ENCODE measurements at places on chromosomes 11 and 22.

DNA sequence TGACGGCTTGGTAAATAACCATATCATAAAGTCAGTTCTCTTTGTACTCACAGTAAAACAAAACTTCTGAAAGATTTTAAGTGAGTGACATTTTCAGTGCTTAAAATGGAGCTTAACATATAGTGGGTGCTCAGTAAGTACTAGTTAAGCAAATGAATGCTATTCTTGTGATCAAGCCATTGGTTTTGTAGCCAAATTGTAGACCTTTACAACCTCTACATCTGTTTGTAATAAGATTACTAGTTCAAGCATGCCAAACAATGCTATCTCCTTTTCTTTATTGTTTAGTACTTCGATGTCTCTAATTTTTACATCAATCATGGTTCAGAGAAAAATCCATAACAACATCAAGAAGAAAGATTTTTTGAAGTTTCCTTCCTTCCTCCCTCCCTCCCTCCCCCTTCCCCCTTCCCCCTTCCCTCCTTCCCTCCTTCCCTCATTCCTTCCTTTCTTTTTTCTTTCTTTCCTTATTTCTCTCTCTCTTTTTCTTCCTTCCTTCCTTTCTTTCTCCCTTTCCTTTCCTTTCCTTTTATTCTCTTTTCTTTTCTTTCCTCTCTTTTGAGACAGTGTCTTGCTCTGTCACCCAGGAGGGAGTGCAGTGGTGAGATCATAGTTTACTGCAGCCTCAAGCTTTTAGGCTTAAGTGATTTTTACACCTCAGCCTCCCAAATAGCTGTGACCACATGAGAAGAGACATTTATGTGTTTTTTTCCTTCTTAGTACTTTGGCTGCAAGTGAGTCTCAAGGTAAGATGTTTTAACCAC lies 5.7 kb upstream of the OR51B4 start:
- DNase-seq: no peak

DNA sequence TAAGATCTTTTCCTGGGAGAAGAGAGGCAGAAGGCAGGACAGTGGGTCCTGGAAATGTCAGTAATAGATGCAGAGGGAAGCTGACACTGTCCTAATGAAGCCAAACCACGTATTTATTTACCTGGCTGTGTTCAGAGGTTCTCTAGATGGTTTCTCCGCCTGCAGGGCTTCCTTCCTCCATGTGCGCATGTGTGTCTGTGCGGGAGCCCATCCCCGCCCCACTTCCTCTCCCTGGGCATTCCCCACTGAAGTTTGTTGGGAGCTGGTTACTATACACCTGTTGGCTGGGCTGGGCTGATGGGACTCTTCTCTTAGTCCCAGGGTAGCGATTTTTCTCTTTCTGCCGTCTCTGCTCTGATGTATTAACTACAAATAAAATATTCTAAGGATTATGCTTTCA lies 204.9 kb upstream of the TBCEL start:
- DNase-seq: no peak

DNA sequence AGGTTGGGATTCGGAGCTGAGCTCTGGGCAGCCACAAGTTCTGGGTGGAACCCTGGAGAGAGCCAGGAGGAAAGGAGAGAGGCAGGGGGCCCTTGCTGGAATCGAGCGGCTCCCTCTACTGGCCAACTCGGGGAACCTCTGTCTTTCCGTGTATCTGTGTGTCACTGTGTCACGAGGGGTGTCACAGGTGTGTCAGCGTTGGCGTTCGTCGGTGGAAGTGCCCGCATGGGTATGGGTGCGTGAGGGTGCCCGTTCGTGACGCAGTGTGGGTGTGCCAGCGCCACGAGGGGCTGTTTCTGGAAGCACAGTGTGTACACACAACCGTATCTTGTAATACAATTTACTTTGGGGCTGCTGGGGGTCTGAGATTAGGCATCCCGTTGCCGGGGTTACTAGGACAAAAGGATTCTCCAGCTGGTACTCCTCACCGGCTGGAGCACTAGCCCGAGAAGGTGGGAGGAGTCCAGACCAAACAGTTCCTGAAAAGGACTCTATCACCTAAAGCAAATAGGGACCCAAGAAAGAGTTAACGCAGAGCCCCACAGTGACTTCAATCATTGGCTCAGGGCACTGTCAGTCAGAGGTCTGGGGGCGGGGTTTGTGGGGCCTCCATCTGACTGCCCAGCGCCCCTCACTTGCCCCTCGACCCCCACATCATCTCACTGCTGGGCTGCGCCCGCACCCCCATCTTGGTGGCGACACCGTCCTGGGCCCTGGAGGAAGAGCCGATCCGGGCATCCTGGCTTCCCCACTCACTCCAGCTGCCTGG lies 2.6 kb upstream of the BCL9L start:
- peak; percentile 94 for DNase-seq

DNA sequence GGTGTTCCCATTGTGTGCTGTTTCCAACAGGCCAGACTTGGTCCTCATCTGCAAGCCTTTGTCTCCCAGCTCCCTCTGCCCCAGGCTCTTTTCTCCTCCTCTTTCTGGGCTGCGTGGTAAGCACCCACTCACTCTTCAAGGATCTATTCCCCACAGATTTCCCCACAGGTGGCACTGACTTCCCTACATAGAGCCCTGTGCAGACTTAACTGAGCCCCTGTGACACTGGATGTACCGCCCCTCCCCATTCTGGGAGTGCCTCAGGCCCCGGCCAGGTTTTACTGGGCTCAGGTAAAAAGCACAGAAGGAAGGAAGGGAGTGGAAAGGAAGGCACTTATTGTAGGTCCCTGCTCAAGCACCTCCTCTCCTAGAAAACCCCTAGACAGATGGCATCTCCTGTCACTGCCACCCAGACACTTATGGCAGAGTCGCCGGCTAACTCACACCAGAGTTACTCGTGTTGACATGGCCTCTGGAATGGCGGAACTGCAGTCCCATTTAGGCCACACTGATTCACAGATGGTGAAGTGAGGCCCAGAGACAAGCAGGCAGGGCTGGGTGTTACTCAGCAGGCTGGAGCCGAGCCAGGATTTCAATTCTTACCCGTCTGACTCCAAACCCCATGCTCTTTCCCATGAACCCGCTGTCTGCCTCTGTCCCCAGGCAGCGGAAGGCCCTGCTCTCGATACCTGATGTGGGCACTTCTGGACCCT lies 47.2 kb downstream of the LRRC32 start:
- DNase-seq: no peak

DNA sequence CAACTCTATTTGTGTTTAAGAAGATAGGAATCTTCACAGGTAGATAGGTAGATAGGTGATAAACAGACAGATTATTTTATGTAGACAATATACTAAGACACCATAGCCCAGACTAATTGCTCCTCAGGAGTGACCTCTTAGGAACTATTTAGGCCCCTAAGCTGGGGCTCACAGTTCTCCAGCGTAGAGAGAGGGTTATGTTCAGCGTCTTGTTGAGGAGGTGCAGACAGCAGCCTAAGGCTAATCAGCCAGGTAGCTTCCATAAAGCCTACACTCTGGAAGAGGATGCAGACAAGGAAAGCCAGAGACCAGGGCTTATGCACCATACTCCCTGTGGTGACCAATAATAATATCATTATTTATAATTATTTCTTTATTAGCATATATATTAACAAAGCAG lies 705.2 kb downstream of the LRRC4C start:
- no peak for DNase-seq

DNA sequence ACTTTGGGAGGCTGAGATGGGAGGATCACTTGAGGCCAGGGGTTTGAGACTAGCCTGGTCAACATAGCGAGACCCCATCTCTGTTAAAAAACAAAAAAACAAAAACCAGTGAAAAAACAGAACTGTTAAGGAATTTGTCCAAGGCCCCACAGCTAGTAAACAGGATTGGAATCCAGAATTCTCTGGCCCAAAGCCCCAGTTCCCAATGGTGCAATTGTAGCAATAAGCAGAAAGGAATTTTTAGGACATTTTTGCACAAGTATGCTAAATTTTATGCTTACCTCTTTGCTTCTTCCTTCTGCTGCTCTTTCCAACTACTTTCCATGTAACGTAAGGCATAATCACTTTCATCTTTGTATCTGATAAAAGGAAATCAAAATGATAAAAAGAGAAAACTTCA lies 11.6 kb downstream of the MISFA start:
- no peak for DNase-seq

- DNase-seq: no peak
Observed at GRCh38 chr11:119671051-119671450, 57.9 kb downstream of the NECTIN1 start.

GRCh38 chr22:20569059-20570058 lies 61.9 kb downstream of the MED15 start:
- peak; percentile 66 for DNase-seq

DNA sequence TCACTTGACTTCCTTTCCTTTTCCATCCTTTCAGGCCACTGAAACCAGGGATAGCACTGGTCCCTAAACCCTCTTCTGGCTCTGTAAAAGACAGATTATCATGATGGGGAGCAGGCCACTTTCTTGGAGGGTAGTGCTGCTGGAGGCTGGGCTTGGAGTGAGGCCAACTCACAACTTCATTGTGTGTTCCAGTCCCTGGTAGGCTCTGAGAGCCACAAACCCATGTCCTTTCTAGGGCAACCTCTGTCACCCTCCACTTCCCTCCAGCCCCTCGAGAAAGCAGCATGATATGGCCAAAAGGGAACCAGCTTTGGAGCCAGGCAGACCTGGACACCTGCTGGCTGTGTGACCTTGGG lies 2.3 kb downstream of the TKFC start:
- no peak for DNase-seq

GRCh38 chr22:37765498-37765897 lies 42.2 kb upstream of the GCAT start:
- no peak for DNase-seq

GRCh38 chr11:103927535-103927934 lies 108.9 kb upstream of the DDI1 start:
- DNase-seq: no peak

GRCh38 chr11:134398644-134399292 lies 13.3 kb downstream of the B3GAT1 start:
- DNase-seq: no peak

All from stimulated activated CD4-positive, alpha-beta T cell treated with anti-CD3 and anti-CD28 coated beads, Interleukin-4, amount 100 ng/mL, for 24 hours (primary cell).